Stimulated activated CD8-positive, alpha-beta memory T cell treated with anti-CD3 and anti-CD28 coated beads, Interleukin-4, amount 100 ng/mL, for 4 hours (primary cell): ENCODE measurements at places on chromosomes 5 and 9.
A peak's percentile ranks its signal among the peaks of the same experiment; 100 is the strongest.

- no peak for DNase-seq
Measured at GRCh38 chr5:29950416-29951145, 1242.9 kb upstream of the CDH6 start.

GRCh38 chr5:143924311-143924978 is 112.5 kb downstream of the HMHB1 start:
- no peak for DNase-seq

- no peak for DNase-seq
Measured at GRCh38 chr5:84370176-84370575, 14.5 kb downstream of the EDIL3 start.

DNA sequence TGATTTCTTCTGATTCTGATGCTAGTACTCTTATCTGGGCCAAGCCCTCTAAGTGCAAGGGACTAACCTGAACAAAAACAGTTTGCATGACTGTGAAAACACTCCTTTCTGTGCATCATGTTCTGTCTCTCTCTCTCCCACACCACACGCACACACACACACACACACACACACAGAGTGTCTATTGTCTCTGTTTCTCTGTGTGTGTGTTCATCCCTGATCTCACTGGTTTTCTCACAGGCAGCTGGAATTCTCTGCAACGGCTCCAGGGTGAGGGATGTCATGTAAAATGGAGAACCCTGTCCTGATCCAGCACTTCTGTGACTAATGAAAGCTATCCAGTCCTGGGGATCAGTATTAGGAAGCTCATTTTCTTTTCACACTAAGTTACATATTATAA is 453.1 kb upstream of the RGMB start:
- DNase-seq, result no peak

- no peak for DNase-seq
Measured at GRCh38 chr9:79928661-79929223, 357.0 kb downstream of the TLE4 start.

GRCh38 chr9:23539311-23539710 is 286.7 kb downstream of the ELAVL2 start:
- no peak for DNase-seq

- no peak for DNase-seq
Measured at GRCh38 chr5:82622711-82623514, 344.8 kb upstream of the RPS23 start.

DNA sequence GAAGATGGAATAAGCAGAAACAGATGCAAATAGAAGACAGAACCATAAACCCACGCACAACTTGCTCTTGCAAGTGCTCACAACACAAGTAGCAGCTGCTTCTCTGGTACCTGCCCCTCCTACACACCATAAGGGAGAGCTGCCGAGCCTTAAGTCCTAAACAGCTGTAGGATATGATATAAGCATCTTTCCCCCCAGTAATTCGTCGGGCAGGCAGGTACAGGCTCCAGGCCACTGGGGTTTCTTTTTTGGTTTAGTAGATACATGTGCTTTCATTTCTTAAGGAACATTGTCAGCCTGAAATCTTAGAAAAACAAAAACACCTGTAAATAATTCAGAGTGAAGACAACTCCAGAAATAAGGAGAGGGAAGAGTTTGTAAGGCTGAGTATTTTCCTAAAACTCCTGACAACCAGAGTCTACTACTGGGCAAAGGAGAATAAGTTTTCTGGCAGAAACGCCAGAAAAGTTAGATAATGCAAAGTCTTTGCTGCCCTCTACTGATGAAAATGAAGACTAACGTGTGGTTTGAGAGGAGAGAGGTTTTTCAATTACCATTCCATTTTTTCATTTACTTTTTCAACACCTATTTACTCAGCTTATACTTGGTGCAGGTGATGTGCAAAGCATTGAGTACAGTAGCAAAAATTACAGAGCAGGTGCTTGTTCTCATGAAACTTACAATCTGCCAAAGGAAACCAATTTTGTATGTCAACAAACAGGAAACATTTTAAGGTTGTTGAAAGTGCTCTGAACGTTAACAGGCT is 20.1 kb upstream of the TCERG1 start:
- no peak for DNase-seq

GRCh38 chr5:140242890-140243585 is 59.9 kb downstream of the PFDN1 start:
- DNase-seq, result no peak

GRCh38 chr5:33043343-33043997 is 332.3 kb downstream of the NPR3 start:
- DNase-seq, result no peak

DNA sequence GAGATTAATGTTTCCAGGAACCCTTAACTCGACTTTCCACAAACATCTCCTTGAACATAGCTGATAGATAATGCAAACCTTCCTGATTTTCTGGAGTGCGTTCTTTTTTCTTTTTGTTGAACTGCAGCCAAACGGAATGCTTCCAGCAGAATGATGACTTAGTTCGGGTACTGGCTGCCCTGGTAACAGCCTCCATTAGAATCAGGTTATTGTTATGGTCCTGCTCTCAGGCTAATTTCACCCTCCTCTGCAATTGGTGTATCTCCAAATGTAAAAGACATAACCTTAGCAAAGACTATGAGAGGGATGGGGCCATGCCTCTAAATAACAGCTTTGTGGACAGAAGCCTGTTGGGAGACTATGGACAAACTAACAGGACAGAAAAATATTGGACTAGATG is 116.5 kb downstream of the PDE4D start:
- no peak for DNase-seq

DNA sequence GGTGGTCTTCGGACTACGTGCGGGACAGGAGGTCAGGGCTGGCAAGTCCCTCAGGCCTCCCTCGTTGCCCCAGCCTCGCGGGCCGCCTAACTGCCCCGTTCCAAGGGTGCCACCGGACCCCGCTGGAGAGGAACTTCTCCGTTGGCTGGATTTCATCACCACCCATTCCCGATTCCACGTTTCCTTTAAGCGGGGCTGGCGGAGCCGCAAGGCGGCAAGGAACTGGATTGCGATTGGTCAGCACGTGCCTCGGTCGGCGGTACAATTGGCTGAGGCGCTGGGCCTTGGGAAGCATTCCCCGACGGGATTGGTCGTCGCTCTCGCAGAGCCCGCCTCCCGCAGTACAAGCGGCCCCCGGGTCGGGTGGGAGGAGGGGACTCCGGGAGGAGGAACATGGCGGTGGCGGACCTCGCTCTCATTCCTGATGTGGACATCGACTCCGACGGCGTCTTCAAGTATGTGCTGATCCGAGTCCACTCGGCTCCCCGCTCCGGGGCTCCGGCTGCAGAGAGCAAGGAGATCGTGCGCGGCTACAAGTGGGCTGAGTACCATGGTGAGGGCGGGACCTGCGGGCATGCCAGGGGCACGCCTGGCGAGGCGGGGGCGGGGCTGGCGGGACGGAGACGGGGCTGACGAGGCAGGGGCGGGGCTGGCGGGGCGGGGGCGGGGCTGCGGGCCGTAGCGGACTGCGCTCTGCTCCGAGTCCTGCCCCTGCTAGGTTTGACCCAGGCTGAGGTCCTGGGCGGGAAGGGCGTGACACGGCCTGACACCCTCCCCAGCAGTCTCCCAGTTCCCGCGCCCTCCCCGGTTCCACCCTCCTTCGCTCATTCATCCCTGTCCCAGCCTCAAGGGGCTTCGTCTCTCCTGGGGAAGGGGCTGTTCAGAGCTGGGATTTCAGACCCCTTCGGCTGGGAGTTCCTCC is at the start of gene PHPT1:
Gene PHPT1 (plus strand): TSS at position 372 of the 922 bp plus-strand sequence. CDS start 22 bp downstream, at position 394.
- DNase-seq, result peak; percentile 93

DNA sequence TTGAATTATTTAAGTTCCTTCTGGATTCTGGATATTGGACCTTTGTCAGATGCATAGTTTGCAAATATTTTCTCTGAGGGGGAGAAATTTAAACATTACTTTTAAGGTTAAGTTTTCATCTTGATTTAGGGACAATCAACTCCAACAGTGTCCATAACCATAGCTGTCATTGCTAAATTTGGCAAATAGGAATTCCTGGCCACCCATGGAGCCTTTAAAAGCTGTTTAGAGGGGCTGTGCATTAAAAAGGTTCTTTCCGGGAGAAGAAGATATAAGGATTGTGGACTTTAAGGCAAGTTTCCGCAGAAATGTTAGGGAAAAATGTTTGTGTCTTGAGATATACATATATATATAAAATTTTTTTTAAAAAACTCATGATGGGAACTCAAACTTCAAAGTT is 339.7 kb downstream of the ADAMTS6 start:
- DNase-seq, result no peak

DNA sequence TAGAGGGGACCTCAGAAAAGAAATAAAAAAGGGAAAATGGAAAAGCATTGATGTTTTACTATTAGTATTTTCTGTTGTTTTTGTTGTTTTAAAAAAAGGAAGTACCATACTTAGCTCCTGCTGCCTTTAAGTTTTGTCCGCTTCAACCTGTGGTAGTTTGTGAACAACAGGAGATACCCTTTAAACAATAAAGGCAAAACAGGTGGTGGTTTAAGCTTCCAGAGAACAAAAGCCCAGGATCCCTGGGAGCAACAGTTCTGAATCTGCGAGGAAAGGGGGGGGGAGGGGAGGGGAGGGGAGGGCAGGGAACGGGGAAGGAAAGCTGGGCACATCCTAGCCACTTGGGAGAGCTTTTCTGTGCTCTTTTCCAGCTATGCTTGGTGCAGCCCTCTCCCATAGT is 2.1 kb upstream of the PSIP1 start:
- no peak for DNase-seq

GRCh38 chr5:65102976-65103711 is 334.4 kb downstream of the CWC27 start:
- peak; percentile 7 for DNase-seq

DNA sequence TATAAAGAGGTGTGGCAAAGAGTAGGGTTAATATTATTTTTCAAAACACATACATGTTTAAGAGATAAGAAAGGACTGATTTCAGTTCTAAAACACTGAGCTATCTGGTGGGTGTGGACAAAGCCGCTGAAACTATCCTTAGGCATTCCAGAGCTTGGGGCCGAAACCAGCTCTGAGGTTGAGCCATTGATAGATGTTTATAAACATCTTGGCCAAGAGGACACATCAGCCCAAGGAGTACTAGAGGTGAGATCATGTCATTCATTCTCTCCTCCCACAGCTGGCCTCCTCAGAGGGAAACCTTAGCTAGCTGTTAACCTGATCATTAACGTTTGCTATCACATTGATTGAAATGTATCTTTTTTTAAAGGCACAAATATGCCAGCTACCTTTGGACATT is 89.9 kb downstream of the NLN start:
- no peak for DNase-seq

DNA sequence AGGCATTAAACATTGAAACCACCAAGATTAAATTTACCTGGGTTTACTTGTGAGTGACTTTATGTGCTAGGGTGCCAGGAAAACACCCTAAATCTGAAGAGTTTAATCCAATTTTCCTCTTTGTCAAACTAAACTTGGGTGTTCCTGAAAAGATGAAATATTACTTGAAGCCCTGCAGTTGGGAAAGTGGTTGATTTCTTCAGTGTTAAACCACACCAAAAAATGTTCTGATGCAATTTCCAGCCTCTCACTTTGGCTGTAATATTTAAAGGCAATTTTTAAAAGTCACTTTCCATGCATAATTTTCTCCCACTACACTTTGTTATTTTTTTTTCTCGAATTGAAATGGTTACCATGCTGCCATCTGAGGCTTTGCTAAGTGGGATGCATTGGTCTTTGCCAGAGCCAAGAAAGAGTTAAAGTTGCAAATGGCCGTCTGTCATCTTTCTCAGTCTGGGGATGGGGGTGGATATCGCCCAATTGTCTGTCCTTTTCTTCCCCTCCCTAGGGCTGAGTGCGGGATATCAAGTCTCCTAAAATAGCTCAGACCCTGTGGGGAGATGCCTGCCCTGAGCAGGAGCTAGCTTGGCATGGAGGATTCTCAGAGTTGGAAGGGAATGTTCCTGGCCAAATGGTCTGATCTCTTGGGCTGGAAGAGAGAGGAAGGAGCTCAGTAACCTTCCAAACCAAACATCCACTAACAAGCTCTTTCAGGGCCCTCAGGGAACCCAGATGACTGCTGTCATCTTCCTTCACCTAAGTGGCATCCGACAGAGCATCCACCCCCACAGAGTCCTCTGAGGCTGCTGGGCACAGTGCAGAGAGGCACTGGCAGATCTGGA is 13.6 kb upstream of the SHB start:
- no peak for DNase-seq

GRCh38 chr5:156560002-156560401 is 233.0 kb downstream of the SGCD start:
- no peak for DNase-seq

- DNase-seq, result no peak
Measured at GRCh38 chr9:131457746-131458145, 45.0 kb upstream of the POMT1 start.

DNA sequence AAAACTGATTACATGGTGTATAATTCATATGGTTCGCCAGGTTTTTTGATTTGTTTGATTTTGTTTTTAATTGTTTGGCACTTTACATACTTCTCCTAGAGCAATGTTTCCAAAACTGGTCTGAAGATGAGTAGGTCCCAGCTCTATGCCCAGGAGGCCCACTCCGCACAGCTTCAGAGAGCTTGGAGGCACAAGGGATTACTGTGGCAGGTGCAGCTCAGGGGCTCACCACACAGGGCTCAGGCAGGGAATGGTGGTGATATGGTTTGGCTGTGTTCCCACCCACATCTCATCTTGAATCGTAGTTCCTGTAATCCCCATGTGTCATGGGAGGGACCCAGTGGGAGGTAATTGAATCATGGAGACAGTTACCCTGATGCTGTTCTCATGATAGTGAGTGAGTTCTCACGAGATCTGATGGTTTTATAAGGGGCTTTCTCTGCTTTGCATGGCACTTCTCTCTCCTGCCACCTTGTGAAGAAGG is 296.6 kb downstream of the MED10 start:
- DNase-seq, result no peak

GRCh38 chr5:819078-819477 is 31.7 kb downstream of the ZDHHC11 start:
- no peak for DNase-seq

DNA sequence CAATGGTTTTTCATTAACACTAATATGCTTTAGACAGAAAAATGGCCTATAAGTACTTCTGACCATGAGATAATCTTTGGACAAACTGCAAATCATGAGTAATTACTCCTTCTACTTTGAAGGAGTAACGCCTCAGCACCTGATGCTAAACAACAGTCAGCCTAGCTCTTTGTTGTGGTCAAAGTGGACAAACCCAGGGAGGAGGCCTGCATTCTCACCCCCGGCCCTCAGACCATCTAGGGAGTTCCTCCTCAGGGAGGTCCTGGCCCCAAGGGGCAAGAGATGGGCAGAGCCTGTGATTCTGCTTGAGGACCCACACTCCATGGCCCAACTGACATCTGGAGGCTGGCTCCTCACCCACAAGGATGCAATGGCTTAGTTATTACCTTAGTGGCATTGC is 48.2 kb upstream of the ANGPTL2 start:
- no peak for DNase-seq

DNA sequence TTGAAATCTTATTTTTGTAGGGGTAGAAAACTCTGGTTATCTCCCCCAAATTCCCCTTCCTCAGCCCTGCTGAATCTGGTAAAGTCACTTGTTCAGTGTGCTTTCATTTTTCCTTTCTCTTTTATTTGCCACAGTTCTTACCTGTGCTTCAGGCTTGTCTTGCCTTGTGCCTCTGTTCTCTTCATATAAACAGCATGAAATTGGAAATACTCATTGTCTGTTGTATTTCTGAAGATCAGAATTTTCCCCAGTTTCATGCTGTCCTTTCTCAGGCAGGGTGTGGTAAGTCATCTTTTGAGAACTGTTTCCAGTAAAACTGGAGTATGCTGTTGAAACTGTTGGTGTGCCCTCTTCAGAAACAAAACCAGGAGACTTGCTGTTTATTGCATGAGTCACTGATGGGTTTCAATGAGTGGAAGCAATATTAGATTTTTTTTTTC is 7.0 kb downstream of the PAM start:
- DNase-seq, result no peak
